ENCODE measurements at places on chromosomes 2 and 18.

- no peak for DNase-seq
Observed at GRCh38 chr2:171902840-171903420, 8.9 kb upstream of the SLC25A12 start.

- no peak for DNase-seq
Observed at GRCh38 chr2:232890896-232891601, 21.0 kb downstream of the SNORC start.

DNA sequence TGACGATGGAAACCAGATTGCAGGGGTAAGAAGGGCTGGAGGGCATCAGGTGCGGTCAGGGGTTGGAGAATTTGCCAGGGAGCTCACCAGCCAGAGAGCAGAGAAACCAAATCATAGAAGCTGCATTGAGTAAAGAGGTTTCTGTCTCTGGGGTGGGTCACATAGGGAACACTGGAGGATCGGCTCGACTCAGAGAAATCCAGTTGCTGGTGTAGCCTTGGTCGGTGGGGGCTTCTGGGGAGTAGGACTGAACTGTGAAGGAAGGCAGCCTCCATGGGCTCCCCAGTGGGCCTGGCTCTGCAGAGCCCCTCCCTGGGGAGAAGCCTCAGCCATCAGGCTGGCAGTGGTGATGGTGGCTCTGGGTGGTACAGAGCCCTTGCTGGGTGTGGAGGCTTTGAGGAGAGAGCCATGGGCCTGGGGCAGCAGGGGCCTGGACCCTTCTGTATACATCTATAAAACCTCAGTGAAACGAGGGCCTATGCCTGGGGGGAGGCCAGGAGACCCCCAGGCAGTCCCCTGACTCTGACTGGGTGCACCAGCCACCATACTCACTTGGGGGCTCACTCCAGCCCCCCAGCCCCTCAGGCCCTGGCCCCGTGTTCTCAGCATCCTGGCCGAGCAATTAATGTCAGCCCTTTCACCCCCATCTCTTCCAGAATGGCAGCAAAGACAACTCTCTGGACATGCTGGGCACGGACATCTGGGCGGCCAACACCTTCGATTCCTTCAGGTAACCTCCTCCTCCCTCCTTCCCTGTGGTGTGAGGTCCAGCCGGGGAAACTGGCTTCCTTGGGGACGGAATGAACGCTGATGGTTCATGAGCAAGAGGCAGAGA lies 124.5 kb downstream of the CTIF start:
- DNase-seq: no peak

DNA sequence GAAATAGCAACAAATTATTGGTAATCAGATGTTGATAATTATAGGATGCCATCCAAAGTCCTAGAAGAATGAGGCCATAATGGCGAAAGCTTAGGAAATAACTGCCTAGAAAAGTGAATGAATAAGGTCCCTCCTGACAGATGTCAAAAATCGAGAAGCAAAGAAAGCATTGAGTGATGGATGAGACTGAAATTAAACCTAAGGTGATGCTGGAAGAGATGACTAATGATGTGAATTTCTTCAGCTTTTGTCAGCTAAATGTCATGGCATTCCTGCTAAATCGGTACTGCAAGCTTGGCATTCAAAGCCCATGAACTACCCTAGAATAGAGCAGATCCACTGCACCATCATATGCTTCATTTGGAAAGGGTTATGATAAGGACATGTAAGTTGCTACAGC lies 74.8 kb upstream of the RGPD4 start:
- DNase-seq: no peak

- no peak for DNase-seq
Observed at GRCh38 chr2:121505986-121506586, 24.6 kb upstream of the RNU4ATAC start.

DNA sequence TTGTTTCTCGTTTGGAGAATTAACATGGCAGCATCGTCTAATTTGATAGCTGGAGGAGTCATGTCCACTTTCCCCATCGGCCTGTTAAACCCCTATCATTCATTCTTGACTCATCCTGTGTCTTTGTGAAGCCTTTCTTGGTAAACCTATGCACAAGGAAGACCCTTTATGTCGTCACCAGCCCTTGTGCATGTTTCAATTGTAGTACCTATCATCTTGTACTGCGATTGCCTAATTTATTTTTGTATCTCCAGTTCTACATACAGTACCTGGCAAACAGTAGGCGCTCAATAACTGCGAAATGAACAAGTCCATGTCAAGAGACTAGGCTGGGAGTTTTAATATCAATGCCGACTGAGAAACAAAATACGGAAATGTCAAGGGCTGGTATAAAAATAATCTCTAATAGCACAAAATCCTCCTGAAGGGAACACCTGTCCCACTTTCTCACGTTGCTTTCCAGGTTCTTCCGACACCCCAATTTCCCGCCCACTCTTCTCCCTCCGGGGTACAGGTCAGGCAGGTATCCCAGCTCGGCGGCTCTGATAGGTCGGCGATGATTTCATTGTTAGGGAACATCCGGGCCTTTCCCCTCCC lies 1.3 kb upstream of the PPM1B start:
- no peak for DNase-seq
